Bone marrow (tissue), 2 donors: ENCODE measurements at places on chromosomes 5 and 9.

- DNase-seq, result no peak
Observed at GRCh38 chr5:59260200-59260599, 633.3 kb downstream of the PDE4D start.

- peak; percentile 66 for DNase-seq
Observed at GRCh38 chr9:136848393-136849037, 694 bp upstream of the PHPT1 start.

- peak; percentile 52 for DNase-seq
Observed at GRCh38 chr5:10607666-10608073, 43.8 kb downstream of the ANKRD33B start.

GRCh38 chr9:68552700-68553476 lies 12.2 kb upstream of the TMEM252 start:
- peak; percentile 44 for DNase-seq

GRCh38 chr9:98429613-98430012 lies 174.2 kb upstream of the TBC1D2 start:
- DNase-seq, result no peak

DNA sequence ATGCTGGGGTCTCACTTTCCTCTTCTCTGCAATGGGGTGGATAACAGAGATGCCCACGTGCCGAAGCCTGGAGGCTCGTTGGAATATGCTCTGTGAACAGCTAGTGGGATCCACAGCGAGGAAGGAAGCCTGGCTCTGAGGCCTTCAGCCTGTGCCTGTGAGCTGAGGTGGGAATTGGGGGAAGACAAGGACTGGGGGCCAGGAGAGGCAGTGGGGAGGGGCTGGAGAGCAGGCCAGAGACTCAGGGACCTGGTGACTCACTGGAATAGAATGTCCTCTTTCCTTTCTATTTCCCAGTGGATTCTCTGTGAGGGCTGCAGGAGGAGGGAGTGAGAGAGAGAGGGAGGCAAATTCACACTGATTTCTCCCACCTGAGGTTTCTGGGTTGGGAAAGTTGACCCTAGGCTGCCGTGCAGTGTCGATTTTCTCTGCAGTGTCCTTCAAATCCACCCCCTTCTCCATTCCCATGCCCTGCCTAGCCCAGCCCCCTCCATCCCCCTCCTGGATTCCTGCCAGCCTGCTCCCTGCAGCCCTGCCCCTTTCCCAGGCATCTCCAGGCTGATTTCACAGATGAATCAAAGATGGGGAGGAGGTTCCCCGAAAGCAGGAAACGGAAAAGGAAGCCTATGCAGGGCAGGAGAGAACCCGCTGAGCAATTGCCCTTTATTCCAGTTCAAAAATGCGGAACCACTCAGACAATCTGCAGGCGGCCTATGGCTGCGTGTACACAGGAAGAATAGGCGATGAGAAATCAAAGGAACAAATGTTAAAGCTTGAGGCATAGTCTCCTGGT lies 1.4 kb upstream of the SPAAR start:
- peak; percentile 76 for DNase-seq

DNA sequence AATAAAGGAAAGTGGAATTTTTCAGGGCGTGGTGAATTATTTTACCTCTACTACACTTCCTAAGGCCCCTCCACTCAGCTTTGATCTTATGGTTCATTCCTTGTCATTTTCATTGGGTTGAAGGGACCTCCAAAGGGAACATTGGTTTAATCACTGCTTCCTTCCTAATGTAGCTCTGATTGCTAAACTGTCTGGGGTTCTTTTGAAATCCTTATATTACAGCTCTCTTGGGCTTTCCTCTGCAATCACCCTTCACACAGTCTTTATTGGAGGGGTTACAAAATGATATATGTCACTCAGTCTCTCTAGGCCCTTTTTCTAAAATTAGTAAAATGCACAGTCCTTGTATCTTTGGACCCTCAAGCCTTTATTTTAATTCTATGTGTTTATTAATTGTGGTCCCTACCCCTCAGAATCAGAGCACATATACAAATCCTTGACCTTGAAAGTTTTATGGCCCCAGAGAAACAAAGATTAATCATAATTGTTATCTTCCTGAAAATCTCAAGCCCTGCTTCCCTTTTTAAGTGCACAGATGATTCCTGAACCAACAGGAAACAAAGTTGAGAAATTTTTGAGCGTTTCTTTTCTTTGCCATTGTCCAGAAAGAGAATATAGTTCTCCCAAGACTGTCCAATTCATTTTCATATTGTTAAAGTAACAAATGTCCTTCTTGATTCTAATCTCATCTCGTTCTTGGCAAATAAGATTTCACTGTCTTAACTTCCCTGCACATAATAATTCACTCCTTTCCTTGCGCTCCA lies 330.0 kb downstream of the ARRDC3 start:
- no peak for DNase-seq

GRCh38 chr5:95102080-95102479 lies 182.8 kb downstream of the MCTP1 start:
- DNase-seq, result no peak

GRCh38 chr9:130332384-130332926 lies 66.9 kb downstream of the HMCN2 start:
- no peak for DNase-seq

DNA sequence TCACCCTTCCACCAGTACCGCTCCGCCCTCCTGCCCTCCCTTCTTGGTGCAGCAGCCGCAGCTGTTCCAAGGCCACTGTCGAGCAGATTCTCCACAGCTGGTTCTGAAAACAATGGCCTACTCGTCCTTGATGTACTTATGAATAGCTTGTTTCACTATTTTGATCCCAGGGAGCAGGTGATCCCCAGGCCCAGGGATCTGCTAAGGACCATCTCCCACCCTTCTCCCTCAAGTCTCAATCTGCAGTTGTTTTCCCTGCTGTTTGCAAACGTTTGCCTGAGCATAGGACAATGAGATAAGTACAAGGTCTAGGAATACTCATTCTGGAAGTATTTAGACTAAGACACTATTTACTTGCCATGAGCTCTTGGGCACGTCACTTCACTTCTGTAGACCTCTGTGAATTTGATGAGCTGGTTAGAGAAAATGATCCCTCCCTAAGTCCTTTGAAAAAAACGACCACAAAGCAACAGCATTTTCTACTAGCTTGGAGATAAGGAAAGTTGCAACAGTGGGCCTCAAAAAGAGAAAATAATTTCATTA lies 1.8 kb downstream of the LURAP1L start:
- no peak for DNase-seq

DNA sequence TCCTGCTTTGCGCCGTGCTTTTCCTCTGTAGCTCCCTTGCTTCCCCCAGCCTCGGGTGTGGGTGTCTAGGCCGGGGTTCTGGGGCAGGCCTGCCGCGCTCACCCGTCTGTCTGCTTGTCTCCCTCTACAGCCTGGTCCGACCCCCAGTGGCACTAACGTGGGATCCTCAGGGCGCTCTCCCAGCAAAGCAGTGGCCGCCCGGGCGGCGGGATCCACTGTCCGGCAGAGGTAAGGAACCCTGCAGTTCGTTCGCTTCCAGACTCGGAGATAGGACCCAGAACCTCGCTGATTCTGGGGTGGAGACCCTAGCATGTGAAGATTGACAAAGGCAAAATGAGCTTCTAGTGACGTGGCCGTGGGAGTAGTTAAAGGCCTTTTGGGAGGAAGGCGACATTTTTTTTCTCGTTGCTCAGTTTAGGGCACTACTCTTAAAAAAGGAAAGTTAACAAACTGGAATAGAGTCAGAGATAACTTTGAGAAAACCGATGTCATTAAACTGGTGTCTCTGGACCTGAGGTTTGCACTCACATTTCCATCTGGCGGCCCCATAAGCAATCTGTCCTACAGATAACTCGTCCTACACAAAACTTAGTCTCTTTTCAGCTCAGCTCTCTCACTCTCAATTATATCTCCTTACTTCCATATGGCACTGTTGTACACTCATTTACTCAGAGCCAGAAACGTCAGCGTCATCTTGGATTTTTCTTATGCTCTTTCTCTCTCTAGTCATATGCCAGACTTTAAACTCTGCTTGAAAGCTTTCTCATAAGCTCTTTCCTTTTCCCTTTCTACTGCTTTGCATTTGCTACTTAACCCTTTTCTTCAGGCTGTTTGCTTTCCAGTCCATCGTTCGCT lies 561 bp downstream of the SEC61B start:
- DNase-seq, result no peak

DNA sequence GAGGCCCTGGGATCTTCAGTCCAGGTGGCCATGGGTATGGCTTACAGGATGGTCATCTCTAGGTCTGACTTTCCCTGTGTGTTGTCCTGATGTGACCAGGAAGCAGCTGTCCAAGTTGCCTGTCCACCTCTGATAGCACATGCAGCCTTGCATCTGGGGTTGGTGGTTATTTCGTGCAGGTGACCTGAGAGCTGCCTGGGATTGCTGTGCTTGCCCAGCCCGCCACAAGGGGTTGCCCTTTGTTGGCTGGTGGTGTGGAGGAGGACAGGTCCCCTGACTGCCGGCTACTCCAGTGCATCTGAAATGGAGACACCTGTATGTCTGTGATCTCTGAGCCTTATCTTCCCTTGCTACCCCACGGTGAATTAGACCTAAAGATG lies 212.6 kb downstream of the ARHGAP26 start:
- DNase-seq, result no peak

- no peak for DNase-seq
Observed at GRCh38 chr9:133711428-133712220, 26.5 kb downstream of the SARDH start.

- no peak for DNase-seq
Observed at GRCh38 chr5:91026466-91026865, 356.7 kb downstream of the ARRDC3 start.

GRCh38 chr5:146059460-146060220 lies 45.7 kb downstream of the PLAC8L1 start:
- DNase-seq, result no peak

DNA sequence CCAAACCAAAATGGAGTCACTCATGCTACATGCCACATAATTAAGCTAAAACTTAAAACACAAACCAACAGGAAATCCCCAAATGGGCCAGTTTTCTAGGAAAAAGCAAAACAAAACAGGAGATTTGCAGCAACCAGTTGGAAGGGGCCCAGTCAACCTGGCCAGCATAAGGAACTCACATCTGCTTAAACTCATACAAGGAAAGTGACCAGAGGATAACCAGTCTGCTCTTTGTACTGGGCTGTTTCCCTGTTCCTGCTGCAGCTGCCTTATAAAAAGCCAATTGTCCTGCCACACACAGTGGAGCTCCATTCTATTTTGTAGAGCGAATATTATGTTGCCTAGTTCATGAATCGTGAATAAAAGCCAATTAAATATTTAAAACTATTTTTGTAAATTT lies 29.5 kb upstream of the PTPDC1 start:
- no peak for DNase-seq

- no peak for DNase-seq
Observed at GRCh38 chr5:14607104-14607503, 25.5 kb downstream of the OTULINL start.

DNA sequence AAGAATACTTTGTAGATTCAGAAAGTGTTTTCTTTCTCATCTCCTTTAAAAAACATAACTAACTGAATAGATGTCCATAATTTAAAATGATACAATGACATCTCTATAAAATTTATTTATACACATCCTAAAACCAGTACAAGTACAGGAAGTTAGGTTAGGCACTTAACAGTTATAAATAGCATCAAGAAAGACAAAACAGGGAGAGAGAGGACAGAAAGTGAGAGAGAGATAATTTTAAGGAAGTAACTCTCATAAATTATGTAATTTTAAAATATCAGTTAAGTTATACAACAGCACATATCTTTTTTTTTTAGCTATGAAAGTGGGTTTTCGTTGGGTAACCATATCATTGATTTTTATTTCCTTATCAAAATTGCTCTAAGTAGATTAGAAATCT lies 1068.6 kb downstream of the TAF11L14 start:
- peak; percentile 39 for DNase-seq

DNA sequence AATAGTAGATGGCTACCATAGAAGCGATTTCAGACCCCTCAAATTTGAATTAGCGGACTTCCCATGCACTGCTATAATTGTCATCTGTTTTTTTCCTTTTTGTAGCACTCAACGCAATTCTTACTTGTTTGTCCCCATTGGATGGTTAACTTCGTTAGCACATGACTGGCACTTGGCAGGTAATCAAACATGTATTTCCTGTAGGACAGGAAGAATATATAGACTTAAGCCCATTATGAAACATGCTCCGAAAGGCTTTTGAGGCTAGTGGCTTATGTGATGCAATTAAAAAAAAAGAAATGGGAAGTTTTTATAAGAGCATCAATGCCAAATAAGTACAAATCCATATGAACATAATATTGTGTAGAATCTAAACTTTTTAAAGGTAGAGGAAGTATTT lies 301.2 kb downstream of the PSAT1 start:
- no peak for DNase-seq
